ENCODE measurements at places on chromosomes 2 and 18.

DNA sequence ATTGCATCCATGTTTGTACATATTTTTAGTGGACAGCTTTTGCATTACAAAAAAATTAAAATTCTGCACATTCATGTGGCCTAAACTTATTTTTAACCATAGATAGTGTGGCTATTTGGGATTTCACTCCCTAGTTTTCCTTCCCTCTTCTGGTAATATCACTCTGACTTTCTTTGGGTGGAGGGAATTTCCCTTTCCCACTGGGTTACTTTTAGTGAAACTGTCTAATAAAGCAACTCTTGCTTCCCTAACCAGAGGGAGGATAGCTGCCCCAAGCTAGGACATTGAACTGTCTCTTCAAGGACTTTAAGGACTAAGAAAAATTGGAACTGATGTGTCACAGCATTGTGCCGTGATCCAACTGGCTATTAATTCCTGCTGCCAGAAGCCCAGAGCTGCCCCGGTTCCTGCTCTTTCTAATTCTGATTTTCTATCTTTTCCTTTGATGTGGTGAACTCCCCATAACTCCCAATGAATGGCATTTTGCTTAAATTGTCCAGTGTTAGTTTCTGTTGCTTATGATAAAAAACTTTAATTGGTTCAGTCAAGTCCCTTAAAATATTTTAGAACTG, 20.0 kb upstream of the EFR3B start:
- DNase-seq, result no peak

DNA sequence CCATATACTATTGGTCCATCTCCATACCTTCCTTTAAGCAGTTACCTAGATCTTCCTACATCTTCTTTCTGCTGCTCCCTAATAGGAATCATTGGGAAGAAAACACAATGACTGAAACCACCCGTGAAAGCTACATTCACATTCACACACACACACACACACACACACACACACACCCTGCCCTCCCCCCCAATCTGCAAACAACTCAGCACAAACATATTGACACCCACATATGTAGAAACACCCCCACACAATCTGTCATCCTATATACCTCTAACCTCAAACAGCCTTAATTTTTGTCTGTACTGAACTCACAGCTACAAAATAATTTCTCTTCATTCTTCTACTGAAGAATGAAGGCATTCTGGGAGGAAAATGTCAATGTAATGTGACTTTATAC, 63.8 kb downstream of the KLF7 start:
- DNase-seq, result no peak

DNA sequence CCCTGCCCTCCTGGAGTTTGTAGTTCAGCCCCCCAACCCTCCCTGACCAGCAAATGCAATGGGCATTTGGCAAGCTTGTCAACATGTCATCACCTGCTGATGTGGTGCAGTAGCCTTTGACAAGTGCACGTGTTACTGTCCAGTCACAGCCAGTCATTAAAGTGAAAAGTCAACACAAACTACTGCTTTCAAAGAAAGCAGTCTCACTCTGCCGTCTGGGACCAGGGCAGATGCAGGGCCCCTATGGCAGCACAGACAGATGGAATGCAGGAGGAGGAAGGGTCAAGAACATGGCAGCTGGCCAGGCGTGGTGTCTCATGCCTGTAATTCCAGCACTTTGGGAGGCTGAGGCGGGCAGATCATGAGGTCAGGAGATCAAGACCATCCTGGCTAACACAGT, 222.4 kb upstream of the OSR1 start:
- no peak for DNase-seq

DNA sequence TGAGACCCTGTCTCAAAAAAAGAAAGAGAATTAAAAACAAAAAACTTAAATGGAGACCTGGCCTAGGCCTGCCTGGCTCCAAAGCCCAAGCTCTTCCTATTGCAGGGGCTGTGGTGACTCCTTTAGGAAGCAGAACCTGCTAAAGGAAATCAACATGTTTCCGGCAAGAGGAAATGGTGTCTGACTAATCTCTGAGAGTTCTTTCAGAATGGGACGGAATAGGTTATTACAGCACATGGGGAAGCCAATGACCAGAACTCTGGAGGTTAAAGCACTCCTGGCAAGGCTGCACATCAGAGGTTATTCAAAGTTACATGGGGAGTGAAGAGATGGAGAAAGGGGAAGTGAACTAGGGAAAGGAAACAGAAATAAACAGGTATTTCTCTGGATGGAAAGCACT, 21.4 kb downstream of the KIF3C start:
- no peak for DNase-seq

- no peak for DNase-seq
These were observed 193.4 kb downstream of the CCDC102B start for GRCh38 chr18:68991286-68991685.

DNA sequence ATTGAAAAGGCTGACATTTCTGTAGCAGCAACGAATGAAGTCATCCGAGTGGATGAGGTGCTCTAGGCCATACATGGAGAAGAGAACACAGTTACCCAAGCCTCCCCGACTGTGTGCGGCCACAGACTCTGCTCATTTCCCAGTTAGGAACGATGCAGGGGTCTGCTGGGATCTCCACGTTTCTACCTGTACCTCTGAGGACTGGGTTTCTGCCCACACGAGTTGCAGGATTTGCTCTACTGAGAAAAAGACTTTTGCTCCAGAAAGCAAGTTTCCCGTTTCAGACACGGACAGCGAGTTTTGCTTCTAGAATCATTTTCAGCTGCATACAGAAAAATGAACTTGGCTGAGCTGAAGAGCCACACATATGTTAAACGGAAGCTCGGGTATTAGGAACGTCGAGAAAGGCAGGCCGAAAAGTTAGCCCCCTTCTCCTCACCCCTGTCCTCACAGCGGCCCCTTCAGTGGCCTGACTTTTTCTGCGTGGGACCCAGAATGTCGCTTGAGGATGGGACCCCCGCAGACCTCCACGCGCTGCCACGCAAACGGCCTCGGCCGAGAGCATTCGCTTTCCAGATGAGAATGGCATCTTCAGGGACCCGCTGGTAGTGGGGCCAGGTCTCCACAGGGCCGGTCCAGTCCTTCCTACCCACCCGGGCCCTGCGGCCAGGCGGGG, 582 bp upstream of the RAB31 start:
- no peak for DNase-seq

DNA sequence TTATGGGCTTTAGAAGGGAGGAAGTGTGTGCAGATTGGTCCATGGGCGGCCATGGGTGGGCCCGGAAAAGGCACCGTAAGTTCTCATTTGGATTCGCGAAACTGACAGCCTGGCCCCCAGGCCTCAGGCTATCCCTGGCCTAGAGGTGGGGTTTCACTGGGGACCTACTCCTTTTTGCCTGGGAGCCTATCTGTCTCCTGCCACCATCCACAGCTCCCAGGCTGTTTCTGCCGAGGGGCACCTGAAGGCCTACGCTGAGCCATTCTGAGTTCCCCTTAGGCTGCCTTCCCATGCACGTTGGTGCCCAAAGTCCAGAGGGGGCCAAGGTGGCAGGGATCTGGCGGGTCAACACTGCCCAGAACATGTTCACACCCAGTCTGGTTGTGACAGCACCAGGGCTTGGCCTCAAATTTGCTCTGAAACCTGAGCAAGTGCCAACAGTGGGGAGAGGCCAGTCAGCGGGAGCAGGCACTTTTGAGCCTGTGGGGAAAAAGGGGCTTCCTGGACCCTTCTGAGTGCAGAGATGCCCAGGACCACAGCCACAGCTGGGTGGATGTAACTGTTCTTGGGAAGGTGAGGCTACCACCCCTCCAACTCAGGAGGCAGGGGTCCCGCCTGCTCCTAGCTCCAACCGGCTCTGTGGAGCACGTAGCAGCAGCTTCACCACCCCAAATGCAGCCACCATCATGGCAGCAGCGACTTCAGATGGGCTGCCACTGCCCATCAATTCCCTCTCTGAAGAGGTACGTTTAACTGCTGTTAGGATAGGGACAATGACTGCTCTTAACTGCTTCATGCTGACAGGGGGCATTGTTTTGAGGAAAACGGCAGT, 73.6 kb upstream of the ZNF804A start:
- no peak for DNase-seq

GRCh38 chr2:73063909-73064875, 7.3 kb downstream of the SFXN5 start:
- no peak for DNase-seq

- no peak for DNase-seq
These were observed 10.1 kb downstream of the COL4A4 start for GRCh38 chr2:227153758-227154486.

- DNase-seq, result no peak
These were observed 57.0 kb downstream of the FAM168B start for GRCh38 chr2:131036269-131036668.

GRCh38 chr2:100606726-100607343, 44.0 kb downstream of the PDCL3 start:
- no peak for DNase-seq

DNA sequence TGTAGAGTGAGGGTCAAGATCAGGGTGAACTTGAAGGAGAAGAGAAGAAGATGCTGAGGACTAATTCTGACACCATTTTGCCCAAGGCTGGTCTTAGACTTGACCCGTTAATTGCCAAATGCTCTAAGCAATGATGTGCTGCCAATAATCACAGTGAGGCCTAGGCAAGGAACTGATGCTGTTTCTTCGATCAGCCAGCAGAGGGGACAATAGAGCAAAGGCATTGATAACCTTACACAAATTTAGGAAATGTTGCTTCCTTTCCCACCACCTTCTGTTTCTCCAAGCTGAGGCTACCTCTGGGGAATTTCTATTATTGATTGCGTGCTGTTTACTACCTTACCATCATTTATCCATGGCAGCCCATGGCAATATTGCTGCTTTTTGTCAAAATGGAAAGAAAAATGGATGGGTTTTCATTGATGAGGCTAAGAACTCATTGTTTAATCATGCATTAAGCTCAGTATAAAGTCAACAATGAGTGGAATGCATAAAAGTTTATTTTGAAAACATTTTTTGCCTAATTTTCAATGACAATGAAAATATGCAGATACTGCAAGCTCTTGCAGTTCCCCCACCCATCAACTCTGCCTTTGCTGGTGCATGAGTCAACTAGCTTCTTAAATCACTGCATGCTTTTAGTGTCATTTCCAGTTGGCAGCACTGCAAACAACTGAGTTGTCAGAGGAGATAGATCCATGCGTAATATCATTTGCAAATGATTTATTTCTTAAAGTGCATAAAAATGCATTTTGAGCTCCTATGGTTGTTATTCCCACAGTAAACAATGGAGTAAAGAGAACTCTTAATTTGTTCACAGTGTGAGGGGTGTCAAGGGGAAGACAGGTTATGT, 116.4 kb upstream of the NYAP2 start:
- DNase-seq, result no peak

GRCh38 chr18:46212398-46212797, 108.2 kb downstream of the HAUS1 start:
- no peak for DNase-seq

- DNase-seq, result no peak
These were observed 1.1 kb downstream of the CHN1 start for GRCh38 chr2:175003875-175004729.

DNA sequence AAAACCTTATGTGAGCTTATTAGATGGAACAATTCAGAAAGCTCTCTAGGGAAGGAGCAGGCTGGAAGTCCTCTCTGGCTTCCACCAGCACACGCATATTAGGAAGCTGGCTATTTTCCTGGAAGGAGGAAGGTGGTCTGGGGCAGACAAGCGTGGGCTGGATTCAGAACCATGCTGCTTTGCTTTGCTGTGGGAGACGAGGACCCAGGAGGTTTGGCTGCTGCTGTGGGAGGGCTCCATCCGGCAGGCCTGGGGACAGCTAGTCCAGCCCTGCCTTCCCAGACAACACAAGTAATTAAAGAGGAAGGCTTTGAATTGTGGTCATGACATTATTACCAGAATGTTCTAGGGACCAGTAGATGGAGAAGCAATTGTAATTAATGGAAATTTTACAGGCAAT, 238.8 kb upstream of the MYT1L start:
- DNase-seq, result no peak

DNA sequence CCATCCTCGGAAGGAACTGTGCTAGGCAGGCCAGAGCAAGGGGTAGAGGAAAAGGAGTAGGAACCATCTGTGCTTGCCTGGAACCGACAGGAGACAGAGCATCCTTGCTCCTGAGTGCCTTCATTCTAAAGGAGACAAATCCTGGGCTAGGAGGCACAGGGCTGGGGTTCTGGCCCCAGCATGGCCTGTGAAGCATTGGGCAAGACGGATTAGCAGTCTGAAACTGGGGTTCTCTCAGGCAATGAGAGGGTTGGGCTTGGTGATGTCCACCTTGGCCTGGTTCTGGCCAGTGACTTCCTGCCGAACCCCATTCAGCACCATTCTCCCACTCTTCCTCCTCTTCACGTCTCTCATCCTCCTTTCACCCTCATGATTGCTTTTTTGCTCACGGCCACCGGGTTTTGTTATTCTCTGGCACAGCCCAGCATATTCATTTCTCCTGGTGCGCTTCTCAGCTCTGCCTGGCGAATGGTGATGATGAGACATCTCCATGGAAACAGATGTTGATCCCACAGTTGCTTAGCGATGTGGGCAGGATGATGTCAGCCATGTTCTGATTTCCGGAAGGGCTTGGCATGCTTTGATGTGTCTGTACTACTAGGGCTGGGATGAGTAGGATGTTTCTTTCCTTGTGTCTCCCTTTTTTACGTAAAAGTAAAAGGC, 127.7 kb downstream of the CAPN13 start:
- DNase-seq, result no peak

- no peak for DNase-seq
These were observed 29.0 kb downstream of the PHLPP1 start for GRCh38 chr18:62744076-62744968.

DNA sequence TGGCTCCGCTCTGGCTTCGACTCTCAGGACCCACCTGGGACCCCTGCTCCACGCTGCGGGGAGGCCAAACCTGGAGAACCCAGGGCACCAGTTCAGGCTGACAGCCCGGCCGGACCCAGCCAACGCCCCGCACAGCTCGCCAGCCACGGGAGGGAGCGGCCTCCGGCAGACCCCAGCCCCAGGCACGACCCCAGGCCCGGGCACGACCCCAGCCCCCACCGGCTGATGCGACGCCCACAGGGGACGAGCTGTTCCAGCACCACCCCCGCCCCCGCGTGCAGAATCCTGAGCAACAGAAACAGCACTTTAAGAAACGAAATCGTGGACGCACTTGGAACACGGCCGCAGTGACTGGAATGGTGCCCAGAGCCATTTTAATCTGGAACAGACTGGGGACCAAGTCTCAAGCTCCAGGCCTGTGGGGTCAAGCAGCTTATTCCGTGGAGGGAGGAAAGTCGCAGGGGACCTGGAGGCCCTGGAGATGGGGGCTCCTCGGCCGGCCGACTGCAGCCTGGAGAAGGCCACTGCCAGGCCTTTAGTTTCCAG, 74.2 kb downstream of the MBP start:
- DNase-seq, result no peak

DNA sequence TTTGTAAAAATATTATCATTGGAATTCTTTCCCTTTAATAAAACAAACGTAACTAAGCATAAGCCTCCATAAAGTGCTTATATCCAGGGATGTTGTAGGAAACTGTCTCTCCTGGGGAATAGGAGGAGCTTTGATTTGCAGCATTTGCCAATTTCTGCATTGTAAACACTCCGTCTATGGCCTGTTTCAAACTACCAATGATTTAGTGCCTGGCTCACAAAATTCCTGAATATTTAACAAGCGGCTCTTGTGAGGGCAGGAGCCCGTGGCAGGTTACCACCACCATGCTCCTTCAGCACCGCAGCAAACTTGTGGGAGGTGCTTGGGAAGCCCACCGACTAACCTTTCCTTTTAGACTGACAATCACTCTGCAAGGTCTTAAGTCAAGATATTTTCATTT, 520.3 kb downstream of the SOX11 start:
- DNase-seq, result no peak

- DNase-seq, result no peak
These were observed 141.2 kb downstream of the PID1 start for GRCh38 chr2:229129738-229130371.
